ENCODE measurements at places on chromosomes 7 and 10.

- no peak for DNase-seq
Measured at GRCh38 chr10:42707234-42707633, 68.9 kb upstream of the ZNF33B start.

DNA sequence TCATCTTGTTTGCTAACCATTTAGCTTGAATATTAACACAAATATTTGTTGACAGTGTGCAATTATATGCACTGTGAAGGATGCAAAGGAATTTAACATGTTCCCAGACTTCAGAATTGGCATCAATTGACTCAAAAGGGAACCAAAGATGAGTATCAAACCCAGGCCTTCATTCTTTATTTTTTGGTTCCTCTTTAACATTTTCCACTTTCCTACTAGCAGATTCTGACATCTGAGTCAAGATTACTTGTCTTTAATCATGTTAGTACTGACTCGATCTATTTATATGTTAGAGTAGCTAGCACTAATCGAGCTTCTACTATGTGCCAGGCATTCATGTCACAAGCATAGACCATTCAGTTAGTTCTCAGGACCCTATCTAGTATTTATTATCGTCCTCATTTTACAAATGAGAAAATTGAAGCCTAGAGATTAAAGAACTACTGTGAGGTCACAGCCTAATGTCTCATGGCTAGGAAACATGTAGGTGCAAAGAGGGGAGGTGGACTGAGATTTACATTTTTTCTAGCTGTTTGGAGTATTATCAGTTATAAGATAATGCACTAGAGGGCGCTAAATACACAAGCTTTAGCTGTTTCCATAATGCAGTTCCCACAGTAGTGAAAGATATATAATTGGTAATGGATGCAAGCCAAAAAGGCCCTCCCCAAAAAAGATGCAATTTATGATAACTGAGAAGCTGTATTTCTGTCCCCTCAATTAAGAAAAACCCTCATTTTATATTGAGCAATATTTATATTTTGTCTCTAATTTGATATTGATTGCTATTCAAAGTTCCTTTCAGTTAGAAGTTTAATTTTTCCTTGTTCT is 32.9 kb upstream of the KMT2E start:
- DNase-seq: no peak

DNA sequence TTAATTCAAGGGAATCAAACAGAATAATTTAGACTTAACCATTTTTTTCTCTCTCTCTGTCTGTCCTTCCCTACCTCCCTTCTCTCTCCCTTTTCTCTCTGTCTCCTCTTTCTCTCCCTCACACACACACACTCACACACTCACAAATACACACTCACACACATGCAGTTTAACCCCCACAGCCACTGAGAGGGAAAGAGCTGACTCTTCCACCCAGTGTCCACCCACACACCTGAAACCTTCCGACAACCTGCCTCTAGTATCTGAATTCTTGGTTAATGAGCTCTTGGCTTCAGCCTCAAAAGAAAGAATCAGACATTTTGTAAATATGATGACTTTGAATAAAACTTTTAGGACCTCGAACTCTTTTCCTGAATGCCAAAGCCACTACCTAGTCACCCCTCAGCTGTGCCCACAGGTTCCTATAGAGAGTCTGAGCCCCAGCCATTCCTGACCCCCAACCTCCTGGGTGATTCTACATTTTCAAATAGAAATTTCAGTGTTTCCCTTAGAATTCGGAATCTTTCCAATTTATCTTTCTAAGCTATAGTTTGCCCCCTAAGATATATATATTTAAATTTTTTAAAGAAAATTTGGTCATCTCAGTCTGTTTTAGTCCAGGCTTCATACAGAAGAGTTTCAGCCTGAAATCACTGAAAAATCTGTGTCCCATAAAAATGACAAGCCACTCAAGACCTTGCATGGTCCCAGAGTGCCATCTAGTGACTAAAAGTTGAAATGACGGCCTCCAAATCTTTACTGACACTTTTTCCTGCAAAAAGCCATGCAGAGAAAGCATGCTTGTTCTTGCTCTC is 202.8 kb downstream of the IPMK start:
- DNase-seq: no peak

- DNase-seq: no peak
Measured at GRCh38 chr7:41311301-41311700, 391.6 kb downstream of the INHBA start.

DNA sequence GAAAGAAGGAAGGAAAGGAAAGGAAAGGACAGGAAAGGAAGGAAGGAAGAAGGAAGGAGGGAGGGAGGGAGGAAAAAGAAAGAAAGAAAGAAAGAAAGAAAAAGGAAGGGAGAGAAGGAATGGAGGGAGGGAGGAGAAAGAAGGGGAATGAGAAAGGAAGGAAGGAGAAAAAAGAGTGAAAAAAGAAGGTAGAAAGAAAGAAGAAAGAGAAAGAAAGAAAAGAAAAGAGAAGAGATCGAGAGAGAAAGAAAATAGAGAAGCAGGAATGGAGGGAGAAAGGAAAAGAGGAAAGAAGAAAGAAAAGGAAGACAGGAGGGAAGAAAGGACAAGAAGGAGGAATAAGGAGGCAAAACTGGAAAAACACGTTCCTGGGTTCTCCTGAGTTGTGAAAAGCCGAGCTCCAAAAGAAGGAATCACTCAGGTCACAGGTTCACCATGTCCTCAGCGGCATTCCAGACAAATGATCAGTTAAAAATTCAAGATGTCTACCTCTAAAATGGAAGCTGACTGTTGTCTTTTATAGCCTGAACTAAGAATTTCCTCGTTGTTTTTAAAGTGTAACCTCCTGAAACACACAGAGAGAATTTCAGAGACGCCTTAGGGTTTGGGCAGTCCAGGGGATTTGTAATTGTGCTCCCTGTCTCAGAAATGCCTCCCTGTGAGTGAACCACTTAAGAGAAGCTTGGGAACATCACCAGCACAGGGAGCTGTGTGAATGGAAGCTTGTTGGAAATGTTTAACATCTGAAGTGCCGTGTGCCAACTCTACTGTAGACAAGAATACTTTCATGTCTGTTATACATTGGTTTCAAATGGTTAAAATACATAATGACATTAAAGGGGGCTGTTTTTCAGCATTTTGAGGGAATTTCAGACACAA is 80.7 kb downstream of the INHBA start:
- no peak for DNase-seq

- no peak for DNase-seq
Measured at GRCh38 chr7:79452495-79453265, 787 bp downstream of the MAGI2 start.

- DNase-seq: no peak
Measured at GRCh38 chr10:131387018-131387529, 75.6 kb upstream of the TCERG1L start.

GRCh38 chr10:52004342-52004949 is 305.1 kb upstream of the CSTF2T start:
- DNase-seq: no peak

DNA sequence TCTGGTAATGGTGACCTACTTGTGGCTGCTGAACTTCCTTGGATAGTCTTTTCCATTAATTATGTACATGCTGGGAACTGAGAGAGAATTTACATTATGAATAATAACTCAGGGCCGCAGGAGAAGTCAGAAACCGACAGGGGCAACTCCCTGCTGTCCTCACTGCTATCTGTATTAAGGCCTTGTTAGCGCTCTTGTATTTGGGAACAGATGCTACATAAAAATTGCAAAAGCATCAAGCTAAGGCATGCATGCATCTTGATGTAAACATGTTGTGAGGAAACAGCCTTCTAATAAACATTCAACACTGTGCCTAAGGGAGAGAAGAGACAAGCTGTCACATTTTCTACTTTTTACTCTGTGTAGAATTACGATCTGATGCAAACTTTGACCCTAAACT is 158.4 kb downstream of the PARD3 start:
- no peak for DNase-seq

DNA sequence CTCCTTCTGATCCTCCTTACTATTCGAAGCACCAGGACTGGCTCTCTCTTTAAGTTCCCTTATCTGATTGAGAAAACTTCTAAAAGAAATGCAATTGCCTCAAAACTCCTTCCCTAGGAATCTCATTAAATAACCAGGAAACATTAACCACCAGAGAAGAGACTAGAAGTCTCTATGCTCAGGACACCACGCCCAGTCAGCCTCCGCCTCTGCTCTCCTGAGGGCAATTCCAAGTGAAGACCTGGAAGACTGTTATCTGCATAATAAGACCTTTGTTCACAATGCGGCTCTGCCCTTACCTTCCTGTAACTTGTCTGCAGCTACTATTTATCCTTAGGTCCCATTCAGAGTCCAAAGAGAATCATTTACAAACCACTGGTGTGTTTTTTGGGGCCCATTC is 78.8 kb downstream of the ELMO1 start:
- DNase-seq: no peak

DNA sequence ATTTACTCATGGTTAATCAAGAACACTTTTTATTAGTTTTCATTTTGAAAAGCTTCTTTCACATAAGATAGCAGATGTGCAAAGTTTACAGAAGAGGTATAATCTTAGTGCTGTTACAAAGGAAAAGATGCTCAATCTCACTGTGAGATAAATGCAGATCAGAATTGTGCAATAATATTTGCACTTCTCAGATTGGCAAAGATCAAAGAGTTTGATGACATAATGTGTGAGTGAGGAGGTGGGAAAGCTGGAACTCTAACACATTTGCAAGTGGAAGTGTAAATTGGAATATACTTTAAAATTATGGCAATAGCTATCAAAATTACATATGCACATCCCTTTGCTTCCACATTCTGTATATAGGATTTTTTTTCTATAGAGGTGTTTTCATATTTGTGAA is 21.5 kb upstream of the STN1 start:
- DNase-seq: no peak

DNA sequence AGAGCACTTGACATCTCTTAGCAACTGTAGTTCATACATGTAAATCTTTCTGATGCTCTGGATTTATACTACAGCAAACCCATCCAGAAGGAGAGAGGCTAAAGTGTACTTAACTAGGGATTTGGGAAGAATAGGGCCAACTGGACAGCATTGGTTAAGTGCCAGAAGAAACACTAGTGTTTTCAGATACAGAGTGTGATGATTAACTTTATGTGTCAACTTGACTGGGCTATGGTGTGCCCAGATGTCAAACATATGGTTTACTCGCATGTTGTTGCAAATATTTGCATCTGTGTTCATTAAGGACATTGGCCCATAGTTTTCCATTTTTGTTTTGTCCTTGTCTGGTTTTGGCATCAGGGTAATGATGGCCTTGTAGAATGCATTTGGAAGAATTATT is 384.7 kb upstream of the KCND2 start:
- no peak for DNase-seq

GRCh38 chr10:118409295-118409694 is 67.2 kb upstream of the FAM204A start:
- DNase-seq: no peak

GRCh38 chr10:3806603-3807002 is 21.6 kb upstream of the KLF6 start:
- DNase-seq: no peak

GRCh38 chr7:37796138-37796775 is 52.1 kb upstream of the NME8 start:
- no peak for DNase-seq

DNA sequence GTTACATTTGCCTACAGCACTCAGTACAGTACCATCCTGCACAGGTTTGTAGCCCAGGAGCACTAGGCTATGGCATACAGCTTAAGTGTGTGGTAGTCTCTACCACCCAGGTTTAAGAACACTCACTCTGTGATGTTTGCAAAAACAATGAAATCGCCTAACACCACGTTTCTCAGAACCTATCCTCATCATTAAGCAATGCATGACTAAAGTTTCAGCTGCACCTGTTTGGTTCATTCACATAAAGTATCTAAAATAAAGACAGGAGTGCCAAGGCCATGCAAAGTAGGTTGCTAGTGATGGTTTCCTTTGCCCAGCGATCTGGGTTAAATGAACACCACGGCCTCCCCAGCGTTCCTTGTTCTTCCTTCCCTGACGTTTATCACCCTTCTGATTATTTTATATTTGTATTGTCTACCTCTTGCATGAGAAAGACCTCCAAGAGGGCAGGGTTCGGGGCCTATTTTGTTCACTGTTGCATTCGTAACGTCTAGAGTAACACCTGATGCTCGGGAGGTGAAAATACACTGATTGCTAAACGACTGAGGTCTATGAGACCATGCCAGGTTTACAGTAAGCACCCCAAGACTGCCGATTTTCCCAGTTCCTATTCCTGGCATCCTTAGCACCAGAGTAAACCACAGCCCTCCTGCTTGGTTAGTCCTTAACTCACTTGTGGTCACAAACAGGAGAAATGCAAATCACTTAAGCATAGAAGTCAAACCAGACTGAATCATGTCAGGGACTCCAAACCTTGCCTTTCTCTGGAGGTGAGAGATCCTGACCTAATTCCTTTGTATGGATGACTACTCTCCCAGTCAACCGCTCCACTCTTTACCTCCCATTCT is 204.1 kb upstream of the NFE2L3 start:
- DNase-seq: no peak

- no peak for DNase-seq
Measured at GRCh38 chr10:123485341-123485960, 180.7 kb upstream of the GPR26 start.

DNA sequence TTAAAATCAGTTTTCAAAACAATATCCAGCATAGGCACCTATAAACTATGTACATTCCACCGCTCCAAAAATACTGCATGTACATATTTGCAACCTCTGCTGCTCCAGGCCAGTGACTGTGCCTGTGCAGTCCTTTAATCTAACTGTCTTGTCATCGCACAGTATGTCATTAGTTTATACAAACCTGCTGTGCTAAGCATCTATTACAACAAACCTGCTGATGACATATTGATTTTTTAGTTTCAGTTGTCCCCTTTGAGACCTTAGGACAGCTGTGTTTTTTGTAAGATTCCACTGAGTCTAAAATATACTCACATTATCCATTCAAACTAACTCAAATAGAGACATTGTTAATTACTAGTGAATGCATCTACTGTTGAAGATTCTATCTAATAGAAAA is 33.1 kb downstream of the SEMA3C start:
- DNase-seq: no peak

GRCh38 chr7:150465414-150465813 is 15.0 kb downstream of the GIMAP8 start:
- DNase-seq: no peak

GRCh38 chr7:157657741-157658740 is 321.2 kb downstream of the DNAJB6 start:
- DNase-seq: no peak

- DNase-seq: no peak
Measured at GRCh38 chr7:127673902-127674301, 21.9 kb downstream of the SND1 start.

- no peak for DNase-seq
Measured at GRCh38 chr7:128000048-128000447, 31.2 kb downstream of the LRRC4 start.

DNA sequence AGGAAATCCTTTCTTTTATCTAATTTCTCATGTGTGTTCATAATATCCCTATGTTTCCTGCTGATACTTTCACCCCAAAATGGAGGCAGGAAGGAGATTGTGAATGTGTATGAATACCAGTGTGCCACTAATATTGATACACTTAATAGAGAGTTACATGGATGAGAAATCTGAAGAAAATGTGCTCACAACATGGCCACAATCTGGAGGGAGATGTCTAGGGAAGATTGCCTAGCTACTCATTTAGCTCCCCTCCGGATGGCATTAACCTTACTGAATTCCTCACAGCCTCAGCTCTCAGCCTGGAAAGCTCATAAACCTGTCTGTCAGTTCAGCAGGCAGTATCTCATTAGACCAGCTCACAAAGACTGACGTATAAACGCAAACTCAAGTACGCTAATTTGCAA is 23.4 kb upstream of the DMTF1 start:
- DNase-seq: no peak
